Stimulated activated CD4-positive, alpha-beta T cell treated with anti-CD3 and anti-CD28 coated beads, Interleukin-15, amount 100 ng/mL, for 1 hour (primary cell): ENCODE measurements at places on chromosomes 4 and X.

- DNase-seq, result no peak
Observed at GRCh38 chr4:120839974-120840751, 82.4 kb downstream of the PRDM5 start.

DNA sequence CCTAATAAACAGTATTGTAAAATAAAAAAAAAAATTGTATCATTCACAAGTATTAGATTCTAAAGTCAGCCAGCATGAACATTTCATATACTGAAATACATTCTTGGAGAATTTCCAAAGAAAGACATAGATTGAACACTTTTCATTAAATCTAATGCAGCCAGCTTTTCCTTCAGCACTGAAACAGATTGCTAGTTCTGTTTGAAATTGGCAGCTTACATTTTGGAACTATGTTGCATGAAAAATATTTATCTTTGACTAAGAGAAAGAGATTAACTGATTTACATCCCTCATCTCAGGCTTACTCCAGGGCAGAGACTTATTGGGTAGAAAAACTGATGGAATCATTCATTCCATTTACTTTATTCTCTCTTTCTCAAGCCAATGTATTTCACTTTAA, 272.7 kb downstream of the PDHA2 start:
- no peak for DNase-seq

- DNase-seq, result no peak
Observed at GRCh38 chrX:45557387-45557786, 356.7 kb upstream of the DIPK2B start.

- DNase-seq, result no peak
Observed at GRCh38 chrX:49956313-49956712, 33.9 kb downstream of the CLCN5 start.

GRCh38 chr4:182478475-182478874, 235.3 kb downstream of the TENM3 start:
- no peak for DNase-seq

GRCh38 chr4:100933628-100934027, 413.7 kb downstream of the PPP3CA start:
- DNase-seq, result no peak

DNA sequence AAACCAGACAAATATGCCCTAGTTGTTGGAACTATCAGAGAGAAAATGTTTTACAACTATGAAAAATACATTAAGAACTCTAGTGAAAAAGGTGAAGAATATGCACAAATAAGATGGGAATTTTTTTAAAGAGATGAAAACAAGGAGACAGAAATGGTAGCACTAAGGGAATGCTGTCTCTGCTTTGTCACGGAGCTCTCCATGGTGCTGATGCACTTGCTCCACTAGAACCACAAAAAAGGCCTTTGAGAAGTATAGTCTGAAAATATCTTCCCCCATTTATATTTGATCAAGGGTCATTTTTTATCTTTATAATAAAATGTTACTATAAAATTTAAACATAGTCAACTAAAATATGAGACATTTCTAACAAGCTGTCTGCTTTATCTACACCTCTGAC, 1655.5 kb upstream of the AGA start:
- DNase-seq, result no peak
